Transverse colon (tissue), 4 donors: ENCODE measurements at places on chromosomes 1 and 21.

DNA sequence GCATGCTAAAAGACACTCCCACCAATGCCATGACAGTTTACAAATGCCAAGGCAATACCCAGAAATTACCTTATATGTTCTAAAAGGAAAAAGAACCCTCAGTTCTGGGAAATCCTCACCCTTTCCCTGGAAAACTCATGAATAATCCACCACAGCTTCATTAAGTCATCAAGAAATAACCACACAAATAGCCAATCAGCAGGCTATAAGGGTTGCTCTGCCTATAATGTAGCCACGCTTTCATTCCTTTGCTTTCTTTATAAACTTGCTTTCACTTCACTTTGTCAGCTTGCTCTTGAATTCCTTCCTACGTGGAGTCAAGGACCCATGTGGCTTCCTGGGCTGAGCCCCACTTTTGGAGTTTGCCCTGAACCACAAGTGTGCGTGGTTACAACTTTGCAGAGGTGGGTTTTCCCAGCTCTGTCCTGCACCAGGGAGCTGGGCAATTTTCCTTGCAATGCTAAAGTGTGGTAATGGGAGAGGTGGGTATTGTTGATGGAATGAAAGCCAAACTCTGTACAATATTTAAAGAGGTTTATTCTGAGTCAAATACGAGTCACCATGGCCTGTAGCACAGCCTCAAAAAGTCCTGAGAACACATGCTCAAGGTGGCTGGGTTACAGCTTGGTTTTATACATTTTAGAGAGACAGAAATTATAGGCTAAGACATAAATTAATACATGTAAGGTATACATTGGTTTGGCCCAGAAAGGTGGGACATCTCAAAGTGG is 42.2 kb upstream of the COG2 start:
- no peak for DNase-seq

DNA sequence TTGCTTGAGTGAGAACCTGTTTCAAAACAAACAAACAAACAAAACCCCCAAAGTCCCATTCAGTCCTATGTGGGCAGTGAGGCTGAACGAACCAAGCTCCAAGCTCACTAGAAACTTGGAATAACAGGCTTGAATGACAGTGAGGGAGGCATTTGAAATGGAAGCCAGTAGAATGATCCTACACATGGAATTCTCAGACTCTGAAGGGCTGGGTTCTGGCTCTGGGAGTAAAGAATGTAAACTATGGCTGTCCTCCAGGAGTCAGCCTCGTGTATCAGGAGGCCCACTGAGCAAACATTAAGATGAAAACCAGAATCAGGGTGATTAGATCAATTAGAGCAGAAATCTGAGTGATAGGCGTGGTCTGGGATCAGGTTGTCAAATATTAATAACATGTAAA is 14.9 kb downstream of the PCP4L1 start:
- no peak for DNase-seq

DNA sequence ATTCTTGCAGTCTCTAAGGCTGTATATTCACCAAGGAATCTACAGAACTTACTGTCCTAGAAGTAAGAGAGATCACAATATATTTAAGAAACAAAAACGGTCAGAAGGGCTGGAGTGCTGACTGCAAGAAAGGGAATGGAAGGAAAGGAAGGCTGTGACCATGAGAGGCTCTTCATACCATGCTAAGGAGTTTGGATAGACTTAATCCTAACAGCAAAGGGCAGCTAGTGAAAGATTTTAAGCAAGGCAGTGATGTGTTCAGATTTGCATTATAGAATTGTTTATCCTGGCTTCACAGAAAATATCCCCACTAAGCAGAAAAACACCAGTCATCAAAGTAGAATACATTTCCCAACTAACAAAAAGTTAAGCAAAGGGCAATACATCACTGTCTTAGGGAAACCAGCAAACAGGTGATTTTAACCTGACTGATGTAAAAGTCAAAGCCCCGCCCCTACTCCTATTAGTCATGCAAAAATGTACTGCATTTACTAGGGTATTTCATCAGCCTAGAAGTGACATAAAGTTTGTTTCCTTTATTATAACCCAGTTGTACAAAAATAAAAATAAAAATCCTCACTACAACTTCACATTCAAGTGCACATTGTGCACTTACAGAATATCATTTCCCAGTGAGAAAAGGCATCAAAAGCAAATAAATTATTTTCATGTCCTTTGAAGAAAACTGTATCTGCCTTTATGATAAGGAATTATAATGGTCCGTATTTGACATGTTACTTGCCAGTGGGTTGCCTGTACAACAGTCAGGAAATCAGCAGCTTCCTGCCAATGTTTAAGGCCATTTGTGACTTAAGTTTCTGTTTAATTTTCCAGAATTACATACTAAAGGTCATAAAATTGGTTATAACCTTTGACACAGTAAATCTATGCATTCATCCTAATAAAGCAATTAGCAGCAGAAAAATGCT is 17.2 kb downstream of the JAK1 start:
- no peak for DNase-seq

GRCh38 chr21:46431884-46432488 is 26.7 kb upstream of the DIP2A start:
- DNase-seq = no peak

DNA sequence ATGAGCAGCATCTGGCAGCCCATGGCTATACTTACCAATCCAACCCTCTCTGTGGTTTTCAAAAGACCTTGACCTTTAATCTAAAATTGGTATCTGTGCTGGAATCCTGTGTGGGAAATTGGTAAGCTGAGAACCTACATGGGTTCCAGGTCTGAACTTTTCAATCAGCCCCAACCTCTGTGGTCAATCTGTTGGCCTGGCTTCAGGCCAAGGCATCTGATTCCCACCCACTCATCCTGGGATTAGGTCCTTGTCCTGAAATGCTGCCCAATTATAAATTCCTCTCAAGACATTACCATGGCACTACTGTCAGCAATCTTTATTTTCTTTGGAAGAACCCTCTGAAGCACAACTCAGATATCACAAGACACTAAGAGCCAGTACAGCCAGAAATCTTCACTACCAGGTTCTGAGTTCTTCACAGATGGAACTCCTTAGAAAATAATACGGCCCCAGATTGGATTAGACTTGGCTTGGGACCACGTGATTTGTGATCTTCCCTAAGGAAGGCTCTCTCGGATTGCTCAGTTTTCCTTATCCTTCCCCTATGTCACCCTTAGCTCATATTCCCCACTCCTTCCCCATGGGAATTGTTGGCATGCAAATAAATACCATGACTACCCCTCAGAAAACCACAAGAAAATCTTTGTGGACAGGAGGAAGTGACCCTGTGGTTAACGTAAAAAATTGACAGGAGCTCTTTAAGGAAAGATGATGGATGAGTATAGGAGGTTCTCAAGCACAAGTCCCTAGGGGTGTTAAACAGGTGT is 207.9 kb upstream of the ST6GALNAC5 start:
- no peak for DNase-seq

DNA sequence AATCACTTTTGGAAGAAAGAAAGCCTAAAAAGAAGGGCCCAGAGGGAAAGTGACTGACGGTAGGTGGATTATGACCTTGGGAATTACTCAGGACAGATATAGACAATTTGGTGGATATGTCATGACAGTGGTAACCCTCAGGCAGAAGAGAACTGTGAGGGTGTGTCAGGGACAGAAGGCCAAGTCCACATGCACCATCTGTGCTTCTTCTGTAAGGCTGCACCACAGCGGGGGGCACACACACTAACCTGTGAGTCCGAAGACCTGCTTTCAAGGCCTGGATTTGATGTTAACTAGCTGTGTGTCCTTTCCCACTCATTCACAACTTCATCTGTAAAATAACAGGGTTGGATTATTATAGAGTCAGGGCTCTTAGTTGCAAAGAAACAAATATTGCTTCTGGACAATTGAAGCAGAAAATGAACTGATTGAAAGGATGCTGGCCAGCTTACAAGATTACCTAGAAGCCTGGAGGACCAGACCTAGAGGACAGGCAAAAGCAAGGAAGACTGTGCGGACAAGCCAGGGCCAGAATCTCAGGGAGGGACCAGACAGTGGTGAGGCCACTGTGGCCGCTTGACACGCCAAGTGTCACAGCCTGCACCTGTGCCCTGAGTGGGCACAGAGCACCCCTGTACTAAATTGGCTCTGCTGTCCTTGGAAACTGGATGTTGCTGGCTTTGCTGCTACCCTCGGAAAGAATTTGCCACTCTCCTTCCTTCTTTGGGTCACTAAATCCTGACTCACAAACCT is 34.7 kb upstream of the USP24 start:
- DNase-seq = no peak

- DNase-seq = no peak
Measured at GRCh38 chr21:42086969-42087368, 15.9 kb downstream of the UMODL1 start.

- no peak for DNase-seq
Measured at GRCh38 chr1:100323419-100324106, 28.7 kb upstream of the CDC14A start.

DNA sequence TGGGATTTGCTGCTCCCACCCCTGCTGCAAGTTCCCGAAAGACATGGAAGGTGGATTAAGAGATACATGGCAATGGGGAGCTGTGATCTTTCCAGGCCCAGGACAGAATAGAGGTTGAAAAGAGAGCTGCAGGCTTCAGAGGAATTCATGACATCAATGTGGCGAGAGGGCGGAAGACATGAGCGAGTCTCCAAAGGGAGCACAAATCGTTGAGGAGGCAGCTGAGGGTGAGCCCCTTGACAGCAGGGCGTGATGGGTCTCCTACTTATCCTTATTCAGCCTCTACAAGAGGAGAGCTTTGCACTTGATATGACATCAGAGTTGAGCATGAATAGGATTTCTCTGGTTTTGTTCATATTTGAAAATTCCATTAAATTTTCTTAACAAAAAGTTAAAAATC is 45.5 kb upstream of the TACSTD2 start:
- no peak for DNase-seq

- DNase-seq = no peak
Measured at GRCh38 chr1:154408174-154408777, 3.1 kb downstream of the IL6R start.

- no peak for DNase-seq
Measured at GRCh38 chr1:198775606-198776005, 136.8 kb downstream of the PTPRC start.

DNA sequence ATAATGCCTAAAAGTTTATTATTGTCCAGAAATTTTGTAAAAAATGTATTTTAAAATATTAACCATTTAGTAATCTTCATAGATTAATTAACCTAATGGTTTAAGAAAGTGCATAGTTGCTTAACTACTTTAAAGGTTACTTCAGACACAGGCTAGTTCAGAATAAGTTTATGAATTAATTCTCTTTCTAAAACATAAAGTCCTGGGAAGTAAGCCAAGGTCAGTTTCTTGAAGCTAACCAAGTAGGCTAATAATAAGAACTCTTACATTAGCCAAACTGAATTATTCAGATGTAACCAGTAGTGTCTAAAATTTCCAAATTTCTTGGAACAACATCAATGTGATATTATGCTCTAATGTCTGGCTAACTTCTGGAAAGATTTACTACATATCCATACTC is 790.4 kb downstream of the NCAM2 start:
- DNase-seq = no peak

GRCh38 chr1:84665703-84666317 is 24.5 kb downstream of the SSX2IP start:
- no peak for DNase-seq

DNA sequence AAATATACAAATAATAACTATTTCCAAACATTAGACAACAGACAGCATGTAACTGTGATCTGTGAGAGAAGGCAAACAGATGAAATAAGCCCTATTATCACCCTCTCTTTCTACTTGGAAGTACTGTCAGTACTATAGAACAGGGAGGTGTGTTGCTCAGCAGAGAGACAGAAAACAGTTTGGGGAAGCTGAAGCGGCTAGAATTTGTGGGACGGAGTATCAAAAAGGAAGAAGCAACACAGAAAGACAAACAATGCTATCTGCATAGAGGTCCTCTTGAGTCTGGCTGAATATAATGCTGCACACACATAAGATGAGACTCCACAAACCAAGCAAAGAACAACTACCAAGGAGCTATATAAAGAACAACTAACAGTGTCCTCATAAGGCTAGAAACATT is 59.4 kb downstream of the ZZZ3 start:
- DNase-seq = no peak

DNA sequence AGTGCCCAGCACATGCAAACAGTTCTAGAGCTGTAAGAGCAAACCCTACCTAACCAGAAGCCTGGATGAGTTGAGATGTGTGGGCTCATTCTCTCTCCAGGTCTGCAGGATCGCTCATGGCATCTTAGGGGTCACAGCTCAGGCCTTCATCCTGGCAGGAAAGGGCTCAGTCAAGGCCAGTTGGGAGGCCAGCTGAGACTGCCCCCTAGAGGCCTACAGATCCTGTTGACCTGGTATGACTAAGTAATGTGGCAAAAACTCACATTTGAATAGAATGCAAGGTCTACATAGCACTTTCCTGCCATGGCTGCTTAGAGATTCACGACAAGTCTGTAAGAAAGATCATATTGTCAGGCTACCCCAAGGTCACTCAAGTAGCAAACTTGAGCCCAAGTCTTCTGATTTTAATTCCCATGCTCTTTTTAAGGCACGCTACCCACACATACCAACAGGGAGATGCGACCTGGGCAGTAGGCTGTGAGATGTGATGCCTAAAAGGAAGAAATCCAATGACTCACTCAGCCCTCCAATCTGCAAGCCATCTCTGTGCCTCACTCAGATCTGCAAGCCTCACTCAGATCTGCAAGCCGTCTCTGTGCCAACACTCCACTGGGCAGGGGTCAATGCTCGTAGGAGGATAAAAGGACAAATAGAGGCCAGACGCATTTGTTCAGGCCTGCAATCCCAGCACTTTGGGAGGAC is 5.1 kb upstream of the CAPN8 start:
- peak; percentile 50 for DNase-seq

- no peak for DNase-seq
Measured at GRCh38 chr1:209485167-209485566, 98.3 kb upstream of the CAMK1G start.

DNA sequence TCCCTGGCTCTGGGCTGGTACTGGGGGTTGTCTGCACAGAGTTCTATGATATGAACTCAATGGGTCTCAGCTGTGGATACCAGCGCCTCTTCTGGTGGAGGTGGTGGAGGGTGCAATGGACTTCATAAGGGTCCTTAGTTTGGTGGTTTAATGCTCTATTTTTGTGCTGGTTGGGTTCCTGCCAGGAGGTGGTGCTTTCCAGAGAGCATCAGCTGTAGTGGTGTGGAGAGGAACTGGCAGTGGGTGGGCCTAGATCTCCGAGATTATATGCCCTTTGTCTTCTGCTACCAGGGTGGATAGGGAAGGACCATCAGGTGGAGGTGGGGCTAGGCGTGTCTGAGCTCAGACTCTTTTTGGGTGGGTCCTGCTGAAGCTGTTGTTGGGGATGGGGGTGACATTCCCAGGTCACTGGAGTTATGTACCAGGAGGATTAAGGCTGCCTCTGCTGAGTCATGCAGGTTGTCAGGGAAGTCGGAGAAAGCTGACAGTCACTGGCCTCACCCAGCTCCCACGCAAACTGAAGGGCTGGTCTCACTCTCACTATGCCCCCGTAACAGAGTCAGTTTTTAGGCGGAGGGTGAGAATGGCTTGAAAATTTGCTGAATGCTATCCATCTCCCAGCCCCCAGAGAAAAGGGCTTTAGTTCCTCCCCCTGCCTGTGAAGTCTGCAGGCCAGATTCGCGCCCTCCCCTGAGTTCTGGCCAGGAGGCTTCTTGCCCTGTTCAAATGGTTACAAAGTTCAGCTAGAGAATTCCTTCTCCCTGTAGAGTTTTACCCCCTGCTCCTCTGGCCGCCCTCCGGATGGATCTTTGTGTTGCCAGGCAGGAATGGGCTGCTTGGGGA is 902.9 kb downstream of the LTN1 start:
- DNase-seq = no peak

- no peak for DNase-seq
Measured at GRCh38 chr1:221598122-221598521, 143.8 kb downstream of the DUSP10 start.

GRCh38 chr1:106290805-106291501 is 765.5 kb upstream of the PRMT6 start:
- DNase-seq = no peak

- DNase-seq = no peak
Measured at GRCh38 chr21:35095859-35096291, 46.8 kb upstream of the RUNX1 start.
